Esophagus (tissue), 2 donors: ENCODE measurements at places on chromosomes 2 and 18. TPM values are rescaled to one million over a fixed set of nuclear protein-coding genes. Genes with fewer than 3 reads are reported as not detected.

TRIB2 gene
- polyA plus RNA-seq = 10.6 TPM

HADHA gene
- 77.1 TPM for polyA plus RNA-seq

TCF7L1 gene
- polyA plus RNA-seq = 4.0 TPM

CNTNAP5 gene
- polyA plus RNA-seq = not detected

FAHD2B gene
- polyA plus RNA-seq = 3.8 TPM

LCT gene
- polyA plus RNA-seq = not detected

TANK gene
- polyA plus RNA-seq = 25.0 TPM

HOXD12 gene
- not detected for polyA plus RNA-seq

MAP3K20 gene
- polyA plus RNA-seq = 13.3 TPM

LBX2 gene
- 0.12 TPM for polyA plus RNA-seq

PROKR1 gene
- polyA plus RNA-seq = 0.02 TPM

CHN1 gene
- 3.2 TPM for polyA plus RNA-seq

QPCT gene
- 1.2 TPM for polyA plus RNA-seq

RESP18 gene
- polyA plus RNA-seq = not detected

FAM237A gene
- polyA plus RNA-seq = not detected

GALNT14 gene
- 17.2 TPM for polyA plus RNA-seq

MYO5B gene
- 38.5 TPM for polyA plus RNA-seq
